CD14-positive monocyte (primary cell): ENCODE measurements at places on chromosomes 16 and 17.

- DNase-seq, result no peak
Observed at GRCh38 chr16:56789360-56789759, 59.4 kb downstream of the NUP93 start.

DNA sequence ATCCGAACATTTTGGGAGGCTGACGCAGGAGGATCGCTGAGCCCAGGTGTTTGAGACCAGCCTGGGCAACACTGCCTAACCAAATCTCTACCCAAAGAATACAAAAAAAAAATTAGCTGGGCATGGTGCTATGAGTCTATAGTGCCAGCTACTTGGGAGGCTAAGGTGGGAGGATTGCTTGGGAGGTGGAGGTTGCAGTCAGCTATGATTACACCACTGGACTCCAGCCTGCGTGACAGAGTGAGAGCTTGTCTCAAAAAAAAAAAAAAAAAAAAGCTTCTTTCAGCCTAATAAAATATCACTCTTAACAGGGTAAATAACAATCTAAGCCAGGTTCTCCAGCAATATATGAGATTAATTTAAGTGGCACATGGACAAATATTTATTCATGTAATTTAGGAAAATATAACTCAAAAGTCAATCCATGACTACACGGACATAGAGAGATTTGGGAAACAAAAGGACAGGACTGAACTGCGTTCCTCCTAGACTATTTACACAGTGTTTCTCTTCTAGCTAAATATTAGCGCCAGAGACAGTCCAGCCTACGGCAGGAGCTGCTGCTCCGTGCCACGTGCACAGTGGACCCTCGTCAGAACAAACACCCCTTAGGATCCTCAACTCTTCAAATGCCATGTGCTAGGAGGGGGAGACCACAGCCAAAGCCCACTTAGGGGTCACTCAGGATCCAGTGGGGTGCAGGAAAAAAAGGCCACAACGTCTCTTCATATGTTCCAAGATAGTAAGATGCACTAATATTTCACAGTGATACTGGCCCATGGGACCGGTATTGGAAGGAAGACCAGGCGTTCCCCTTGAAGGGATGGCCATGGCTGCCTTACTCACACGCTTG lies 8.7 kb downstream of the USP36 start:
- no peak for DNase-seq

GRCh38 chr16:62370445-62370844 lies 334.2 kb upstream of the CDH8 start:
- no peak for DNase-seq

DNA sequence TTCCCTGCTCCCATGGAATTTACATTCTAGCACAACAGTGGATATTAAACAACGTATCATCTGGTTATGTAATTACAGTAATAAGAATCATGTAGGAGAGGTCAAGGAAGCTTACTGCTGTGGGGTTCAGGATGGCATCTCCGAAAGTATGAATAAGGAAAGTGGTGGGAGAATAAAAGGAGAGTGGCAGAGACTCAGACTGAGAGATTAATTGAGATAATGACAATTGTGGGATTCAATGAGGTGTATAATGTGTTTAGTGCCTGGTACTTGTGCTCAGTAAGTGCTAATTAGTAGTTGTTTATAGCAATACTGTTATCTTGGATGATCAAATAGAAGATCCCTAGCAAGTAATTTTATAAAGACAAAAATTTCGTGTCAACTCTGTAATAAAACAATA lies 45.3 kb downstream of the NF1 start:
- no peak for DNase-seq

DNA sequence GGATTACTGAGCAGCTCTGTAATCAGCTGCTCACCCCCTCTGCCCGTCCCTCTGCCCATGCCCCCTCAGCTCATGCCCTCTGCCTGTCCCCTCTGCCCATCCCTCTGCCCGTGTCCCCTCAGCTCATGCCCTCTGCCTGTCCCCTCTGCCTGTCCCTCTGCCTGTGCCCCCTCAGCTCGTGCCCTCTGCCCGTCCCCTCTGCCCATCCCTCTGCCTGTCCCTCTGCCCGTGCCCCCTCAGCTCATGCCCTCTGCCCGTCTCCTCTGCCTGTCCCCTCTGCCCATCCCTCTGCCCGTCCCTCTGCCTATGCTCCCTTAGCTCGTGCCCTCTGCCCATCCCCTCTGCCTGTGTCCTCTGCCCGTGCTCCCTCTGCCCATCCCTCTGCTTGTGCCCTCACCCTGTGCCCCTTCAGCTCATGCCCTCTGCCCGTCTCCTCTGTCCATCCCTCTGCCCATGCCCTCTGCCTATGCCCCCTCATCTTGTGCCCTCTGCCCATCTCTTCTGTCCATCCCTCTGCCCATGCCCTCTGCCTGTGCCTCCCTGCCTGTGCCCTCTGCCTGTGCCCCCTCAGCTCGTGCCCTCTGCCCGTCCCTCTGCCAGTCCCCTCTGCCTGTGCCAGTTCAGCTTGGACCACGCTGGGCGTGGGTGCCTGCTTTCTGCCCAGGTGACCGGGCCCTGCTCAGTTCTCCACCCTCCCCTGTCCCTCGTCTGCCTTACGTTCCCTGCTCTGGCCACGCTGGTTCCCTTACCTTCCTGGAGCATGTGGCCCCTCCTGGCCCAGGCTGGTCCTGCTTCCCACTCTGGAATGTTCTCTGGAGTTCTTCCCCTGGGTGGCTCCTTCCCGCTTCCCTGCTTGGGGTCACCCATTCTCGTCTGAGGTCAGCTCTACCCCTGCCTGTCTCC lies 97.6 kb downstream of the NPIPB11 start:
- DNase-seq, result no peak

DNA sequence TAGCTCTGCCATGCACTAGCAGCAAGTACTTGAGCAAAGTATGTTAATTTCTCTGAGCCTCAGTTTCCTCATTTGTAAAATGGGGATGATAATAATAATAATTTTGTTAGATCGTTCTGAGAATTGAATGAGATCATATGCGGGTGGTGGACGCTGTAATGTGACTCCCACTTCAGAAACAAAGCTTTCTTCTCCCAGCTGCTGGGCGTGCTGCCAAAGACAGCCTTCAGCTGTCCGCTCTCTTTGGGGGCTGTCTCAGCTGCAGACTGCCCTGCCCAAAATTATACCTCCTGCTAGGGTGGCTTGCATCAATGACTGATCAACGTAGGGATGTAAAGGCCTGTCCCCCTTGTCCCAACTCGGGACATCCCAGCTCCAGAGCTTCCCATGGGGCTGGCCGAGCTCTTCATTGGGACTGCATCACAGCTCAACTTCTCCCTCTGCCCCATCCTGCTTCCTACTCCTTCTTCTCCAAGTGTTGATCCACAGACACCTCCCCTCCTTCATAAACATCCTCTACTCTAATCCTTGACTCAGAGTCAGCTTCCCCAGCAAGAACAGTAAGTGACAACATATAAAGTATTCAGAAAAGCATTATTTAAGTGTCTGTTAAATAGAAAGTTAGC lies 30.7 kb upstream of the CDH5 start:
- no peak for DNase-seq

DNA sequence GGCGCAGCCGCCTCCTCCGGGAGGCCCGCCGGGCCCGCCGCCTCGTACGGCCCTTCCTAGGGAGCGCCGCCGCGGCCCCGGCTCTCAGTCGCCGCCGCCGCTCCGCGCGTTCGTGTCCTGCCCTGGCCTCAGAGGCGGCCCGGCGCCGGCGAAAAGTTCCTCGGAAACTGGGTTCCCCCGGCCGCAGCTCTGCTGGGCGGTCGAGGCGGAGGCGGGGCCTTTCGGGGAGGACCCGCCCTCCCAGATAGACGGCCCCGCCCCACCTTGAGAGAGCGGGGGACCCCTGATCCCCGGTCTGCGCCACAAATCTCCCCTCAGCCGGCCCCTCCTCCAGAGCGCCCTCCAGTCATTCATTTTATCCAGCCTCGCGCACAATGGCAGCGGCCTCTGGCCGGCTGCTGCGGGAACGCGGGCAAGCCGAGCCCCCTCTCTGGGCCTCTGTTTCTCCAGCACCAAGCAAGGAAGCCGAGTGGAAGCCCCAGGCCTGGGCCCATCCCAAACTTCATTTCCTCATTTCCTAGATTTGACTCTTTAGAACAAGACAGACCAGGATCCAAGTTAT lies at the start of gene SREBF1:
TSS of gene SREBF1 (minus strand) at position 169 of the 562 bp plus-strand sequence. CDS start 169 bp downstream, outside the sequence.
- peak; percentile 41 for DNase-seq

GRCh38 chr16:59886021-59886420 lies 1151.9 kb upstream of the GOT2 start:
- DNase-seq, result no peak

GRCh38 chr16:15509593-15510535 lies 75.5 kb downstream of the BMERB1 start:
- DNase-seq, result no peak

DNA sequence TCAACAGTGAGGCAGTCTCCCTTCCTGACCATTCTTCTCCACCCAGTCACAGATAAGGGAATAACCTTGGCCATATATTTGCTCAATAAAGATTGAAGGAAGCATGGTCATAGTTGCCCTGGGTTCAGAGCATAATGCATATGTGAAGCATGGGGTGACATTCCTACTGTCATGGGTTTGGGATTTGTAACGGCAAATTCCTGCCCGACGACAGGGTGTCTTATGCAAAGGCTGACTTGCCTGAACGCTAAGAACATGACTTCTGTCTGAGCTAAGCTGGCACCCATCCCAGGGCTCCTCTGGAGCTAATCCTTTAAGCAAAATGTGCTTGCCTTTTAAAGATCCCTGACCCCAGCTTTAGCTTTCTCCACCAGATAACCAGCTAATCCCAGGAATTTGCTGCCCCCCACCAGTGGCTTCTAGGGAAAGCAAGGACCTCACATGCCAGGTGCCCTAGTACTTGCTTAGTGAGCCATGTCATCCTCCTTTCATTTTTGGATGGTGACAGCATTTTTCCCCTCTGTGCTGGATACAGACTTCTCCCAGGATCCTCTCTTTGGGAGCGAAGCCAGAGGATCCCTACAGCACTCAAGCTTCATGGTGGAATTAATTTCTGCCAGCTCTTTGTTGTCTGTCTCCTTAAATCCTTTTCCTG lies 11.7 kb downstream of the SLC7A6OS start:
- no peak for DNase-seq

- DNase-seq, result no peak
Observed at GRCh38 chr17:73210002-73210678, 17.3 kb downstream of the COG1 start.

GRCh38 chr16:22232277-22233036 lies 26.4 kb downstream of the EEF2K start:
- no peak for DNase-seq

DNA sequence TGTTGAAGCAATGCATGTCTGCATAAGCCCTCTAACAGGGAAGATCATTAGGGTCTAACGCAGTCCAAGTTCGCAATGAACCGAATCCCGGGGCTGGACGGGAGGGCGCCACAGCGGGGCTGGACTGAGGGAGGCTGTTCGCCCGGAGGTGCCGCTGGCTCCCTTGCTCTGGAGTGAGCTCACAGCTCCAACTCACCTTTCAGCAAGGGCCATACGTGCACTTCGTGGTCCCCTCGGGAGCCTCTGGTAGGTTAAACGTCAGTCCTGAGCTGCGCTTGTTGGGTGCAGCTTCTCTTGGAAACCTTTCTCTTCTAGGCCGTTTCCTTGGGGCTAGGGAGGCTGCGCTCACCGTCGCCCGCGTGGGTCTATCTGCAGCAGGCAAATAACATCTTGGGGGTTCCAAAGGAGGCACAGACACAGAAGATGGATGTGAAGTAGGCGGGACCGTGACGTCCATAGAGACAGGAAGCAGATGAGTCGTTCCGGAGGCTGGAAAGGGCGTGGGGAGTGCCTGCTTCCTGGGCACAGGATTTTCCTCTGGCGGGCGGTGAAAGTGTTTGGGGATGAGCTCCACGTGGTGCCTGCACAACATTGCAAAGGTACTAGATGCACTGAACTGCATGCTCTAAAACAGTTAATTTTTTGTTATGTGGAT lies 21.9 kb downstream of the ATP2C2 start:
- no peak for DNase-seq

GRCh38 chr17:82692268-82692667 lies 6.2 kb downstream of the RAB40B start:
- no peak for DNase-seq

DNA sequence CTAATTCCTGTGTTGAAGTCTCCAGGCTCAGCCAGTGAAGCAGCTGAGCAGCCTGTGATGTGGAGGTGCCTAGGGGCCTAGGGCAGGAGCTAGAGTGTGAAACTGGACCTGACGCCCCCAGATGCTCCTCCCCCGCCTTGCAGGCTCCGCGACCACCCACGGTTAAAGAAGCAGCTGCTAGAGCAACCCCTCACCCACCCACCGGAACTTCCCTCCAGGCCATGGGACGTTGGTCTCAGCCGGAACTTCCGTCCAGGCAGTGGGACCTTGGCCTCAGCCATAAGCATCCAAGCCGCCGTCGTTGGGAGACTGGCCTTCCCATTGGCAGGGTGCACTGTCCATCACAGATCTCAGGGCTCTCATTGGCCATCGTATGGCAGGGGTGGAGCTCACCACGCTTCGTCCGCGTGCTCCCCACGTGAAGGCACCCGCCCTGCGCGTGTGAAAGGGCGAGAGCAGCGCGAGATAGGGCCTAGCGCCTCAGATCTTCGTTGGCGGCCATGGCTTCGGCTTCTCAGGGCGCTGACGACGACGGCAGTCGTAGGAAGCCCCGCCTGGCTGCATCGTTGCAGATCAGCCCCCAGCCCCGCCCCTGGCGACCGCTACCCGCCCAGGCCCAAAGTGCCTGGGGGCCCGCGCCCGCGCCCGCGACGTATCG lies at the start of gene ADAD2:
TSS of gene ADAD2 (plus strand) at position 427 of the 658 bp plus-strand sequence. CDS start at position 501, 74 bp downstream.
- no peak for DNase-seq

GRCh38 chr16:89210165-89210903 lies 7.2 kb upstream of the ZNF778 start:
- no peak for DNase-seq

GRCh38 chr17:830381-830780 lies 48.2 kb downstream of the MRM3 start:
- no peak for DNase-seq

DNA sequence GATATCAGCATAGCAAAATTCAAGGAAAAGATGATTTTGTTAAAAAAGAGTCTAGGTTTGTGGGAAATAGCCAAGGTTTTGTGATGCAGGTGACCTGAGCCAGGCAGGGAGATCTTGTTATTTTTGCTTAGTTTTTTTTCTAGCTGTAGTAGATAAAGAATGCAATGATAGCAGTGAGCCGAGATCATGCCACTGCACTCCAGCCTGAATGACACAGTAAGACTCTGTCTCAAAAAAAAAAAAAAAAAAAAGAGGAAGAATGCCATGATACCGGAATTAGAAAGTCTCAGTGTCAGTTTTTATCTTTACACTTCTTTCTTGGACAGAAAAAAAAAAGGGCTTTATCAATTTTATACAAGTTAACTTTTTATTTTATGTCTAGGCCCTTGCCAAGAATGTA lies 27.5 kb downstream of the TMEM238L start:
- DNase-seq, result no peak

GRCh38 chr16:52647588-52647987 lies 100.6 kb upstream of the TOX3 start:
- DNase-seq, result no peak
